Lung microvascular endothelial cell (primary cell): ENCODE measurements at places on chromosomes 13 and 19.

- no peak for DNase-seq
Observed at GRCh38 chr13:104057861-104058260, 991.6 kb upstream of the SLC10A2 start.

- DNase-seq: no peak
Observed at GRCh38 chr19:28519218-28519779, 693.7 kb downstream of the UQCRFS1 start.

- DNase-seq: no peak
Observed at GRCh38 chr19:11020982-11021759, 60.3 kb downstream of the SMARCA4 start.

- peak; percentile 76 for DNase-seq
Observed at GRCh38 chr19:791567-792305, 5.5 kb upstream of the PTBP1 start.

DNA sequence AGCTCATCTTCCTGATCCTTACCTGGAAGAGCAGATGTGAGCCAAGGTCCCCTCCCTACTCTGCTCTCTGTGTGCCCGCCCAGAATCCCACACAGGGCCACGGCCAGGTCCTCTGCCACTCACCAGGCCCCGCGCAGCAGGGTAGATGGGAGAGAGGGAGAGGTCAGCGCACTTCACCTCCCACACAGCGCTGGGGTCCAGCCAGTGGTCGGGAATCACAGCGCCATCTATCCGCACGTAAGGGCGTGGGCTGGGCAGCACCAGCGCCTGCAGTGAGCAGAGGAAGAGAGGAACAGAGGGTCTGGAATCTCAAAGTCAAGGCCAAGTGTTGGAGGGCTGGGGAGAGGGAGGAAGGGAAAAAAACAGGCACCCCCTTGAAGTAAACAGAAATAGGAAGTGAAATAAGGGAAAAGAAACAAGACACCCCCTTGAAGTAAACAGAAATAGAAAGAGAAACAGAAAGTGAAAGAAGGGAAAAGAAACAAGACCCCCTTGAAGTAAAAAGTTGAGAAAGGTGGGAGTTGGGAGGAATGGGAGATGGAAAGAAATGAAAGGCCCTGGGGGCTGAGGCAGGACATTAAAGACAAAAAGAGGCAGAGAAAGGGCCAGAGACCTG is 7.0 kb upstream of the PLA2G4C start:
- no peak for DNase-seq

- DNase-seq: no peak
Observed at GRCh38 chr19:4505570-4506448, 12.5 kb downstream of the PLIN4 start.
